Stimulated activated CD8-positive, alpha-beta memory T cell treated with anti-CD3 and anti-CD28 coated beads, Interleukin-7, amount 100 ng/mL, for 48 hours (primary cell): ENCODE measurements at places on chromosomes 11 and 22.

DNA sequence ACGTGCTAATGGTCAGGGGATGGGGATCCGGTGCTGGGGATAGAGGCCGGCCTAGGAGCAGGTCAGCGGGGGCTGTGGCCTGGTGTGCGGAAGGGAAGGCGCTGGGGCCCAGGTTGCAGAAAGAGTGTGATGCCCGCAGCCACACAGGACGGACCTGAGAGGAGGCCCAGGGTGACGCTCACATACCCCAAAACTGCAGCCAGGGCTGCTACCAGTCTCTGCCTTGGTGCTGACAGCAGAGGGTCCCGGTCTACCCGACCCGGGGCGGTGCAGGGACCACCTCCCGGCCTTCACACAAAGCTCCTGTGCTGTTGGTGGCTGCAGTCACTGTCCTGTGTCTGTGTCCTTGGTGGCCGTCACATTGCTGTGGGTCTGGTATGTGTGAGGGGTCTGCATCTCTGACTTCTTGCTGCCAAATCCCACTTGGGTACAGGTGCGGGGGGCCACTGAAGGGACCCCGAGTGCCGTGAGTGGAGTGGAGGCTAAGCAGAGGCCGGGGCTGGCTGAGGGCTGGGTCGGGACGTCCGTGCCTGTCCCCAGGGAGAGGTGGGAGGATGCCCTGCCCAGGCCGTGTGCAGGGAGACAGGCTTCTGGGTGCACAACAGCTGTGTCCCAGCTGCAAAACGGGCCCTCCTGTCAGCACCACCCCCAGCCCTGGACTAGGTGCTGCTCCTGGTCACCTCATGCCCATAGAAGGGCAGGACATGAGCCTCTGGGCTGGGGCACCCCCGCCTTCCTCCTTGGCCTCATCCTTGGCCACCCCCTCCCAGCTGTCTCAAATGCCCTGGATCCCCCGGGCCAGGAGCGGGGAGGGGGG lies 1.5 kb downstream of the LSP1 start:
- no peak for DNase-seq

DNA sequence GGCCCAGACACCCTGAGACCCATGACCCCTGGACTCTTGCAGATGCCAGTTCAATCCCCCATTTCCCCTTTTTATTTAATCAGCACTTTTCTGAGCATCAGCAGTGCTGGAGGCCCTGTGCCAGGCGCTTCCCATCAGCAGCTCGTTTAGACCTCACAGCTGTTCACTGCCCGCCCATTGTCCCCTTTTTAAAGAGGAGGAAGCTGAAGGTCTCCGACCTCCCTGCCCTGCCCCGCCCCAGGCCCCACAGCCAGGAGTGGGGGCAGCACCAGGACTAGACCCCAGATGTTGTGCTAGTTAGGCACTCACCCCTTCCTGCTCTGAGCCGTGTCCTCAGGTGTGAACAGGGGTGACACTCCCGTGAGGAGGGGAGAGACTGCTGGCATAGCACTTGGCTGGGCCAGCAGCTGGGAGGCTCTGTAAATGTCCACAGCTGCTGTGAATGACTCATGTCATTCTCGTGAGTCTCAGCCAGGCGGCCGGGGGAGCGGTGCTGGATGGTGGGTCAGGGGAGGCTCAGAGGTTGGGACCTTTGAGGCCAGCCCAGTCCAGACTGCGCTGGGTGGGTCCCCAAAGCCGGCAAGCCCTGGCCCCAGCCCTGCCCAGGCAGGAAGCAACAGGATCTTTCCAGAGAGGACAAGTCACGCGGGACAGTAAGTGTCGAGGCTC lies 19.9 kb downstream of the EMID1 start:
- no peak for DNase-seq

DNA sequence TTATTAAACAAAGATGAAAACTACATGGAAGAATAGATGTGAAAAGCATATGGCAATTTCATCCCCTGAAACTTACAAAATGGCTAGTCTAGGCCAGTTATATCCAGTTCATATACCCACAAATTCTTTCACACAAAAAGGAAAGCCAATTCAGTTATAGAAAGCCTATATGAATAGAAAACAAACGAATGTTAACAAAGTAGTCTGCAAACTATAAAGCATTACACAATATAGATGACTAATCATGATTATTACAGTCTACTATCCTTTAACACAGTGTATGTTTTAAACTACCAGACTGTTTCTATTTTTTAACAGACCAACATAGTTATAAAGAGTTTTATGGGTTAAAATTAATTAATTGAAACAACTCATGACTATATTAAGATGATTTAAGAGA lies 12.1 kb downstream of the DCUN1D5 start:
- DNase-seq: no peak

DNA sequence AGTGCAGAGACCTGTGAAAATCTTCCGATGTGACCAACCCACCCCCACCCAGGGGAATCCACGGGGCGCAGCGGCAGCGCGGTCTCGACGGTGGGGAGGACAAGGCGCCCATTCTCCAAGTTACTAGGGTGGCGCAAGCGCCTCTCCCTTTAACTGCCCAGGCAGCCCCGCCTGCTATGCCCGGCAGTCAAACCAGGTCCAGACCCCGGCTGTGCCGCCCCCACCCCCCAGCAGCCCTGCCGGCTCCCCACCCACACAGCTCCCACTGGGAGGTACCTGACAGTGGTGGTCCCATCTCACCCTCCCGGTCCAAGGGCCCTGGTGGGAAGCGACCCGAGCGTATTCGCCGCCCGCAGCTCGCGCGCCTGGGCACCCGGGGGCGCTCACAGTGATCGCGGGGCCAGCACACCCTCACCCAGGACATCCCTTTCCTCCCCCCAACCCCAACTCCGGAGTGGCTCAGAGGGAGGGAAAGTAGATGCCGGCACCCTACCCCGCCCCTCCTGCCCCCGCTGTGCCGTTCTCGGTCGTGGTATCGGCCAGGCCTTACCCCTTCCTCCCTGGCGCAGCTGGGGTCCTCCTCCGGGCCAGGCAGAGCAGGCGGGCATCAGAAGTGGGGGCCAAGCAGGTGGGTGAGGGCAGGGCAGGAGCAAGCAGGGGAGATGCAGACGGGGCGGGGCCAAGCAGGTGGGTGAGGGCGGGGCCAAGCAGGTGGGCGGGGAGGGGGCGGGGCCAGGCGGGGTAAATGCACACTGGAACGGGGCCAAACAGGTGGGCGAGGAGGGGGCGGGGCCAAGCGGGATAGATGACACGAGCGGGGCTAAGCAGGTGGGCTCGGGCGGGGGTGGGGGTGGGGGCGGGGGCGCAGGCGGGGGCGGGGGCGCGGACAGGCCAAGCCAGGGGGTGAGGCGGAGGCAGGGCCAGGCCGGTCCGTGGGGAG lies at the start of gene TRPM5:
TRPM5 (minus strand) TSS at position 634 of the 940 bp plus-strand sequence. CDS start 21,478 bp downstream, outside the sequence.
- DNase-seq: no peak

- DNase-seq: no peak
These were observed 86.0 kb upstream of the CADM1 start for GRCh38 chr11:115590254-115590653.

DNA sequence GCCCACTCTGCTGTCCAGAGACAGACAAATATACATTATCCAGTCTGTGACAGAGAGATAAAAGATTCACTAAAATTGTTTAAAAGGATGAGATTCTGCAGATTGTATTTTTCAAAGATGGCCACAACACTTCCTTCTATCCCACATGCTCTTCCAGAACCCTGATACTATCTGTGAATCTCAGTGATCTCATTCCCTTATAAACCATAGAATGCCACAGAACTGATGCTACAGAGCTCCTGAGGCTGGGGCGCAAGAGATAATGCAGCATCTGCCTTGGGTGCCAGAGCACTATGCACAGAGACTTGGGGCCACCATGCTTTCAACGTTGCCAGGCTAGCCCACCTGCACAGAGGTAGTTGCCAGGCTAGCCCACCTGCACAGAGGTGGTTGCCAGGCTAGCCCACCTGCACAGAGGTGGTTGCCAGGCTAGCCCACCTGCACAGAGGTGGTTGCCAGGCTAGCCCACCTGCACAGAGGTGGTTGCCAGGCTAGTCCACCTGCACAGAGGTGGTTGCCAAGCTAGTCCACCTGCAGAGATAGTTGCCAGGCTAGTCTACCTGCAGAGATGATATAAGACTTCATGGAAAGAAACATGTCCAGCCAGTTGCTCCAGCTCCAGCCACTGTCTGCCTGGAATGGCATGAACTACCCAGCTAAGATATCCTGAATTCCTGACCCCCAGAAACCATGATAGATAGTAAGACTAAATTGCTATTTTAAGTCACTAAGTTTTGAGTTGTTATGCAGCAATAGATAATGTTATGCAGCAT lies 17.6 kb upstream of the SEPTIN5 start:
- no peak for DNase-seq

DNA sequence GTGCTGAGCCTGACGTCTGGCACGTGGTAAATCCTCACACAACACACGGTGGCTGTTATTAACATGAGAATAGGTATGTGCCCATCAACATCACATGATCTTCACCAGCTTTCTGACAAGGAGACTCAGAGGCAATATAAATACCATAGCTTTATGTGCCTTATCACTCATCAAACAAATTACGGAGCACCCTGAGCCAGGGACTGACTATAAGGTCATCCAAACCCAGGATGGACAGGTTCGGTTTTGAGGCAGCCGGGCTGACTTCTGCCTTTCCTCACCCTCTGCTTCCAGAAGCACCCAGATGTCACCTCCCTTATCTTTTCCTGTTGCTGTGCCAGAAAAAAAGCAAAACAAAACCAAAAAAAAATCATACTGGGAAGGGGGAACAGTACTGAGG lies 5.7 kb upstream of the PLAAT3 start:
- no peak for DNase-seq

GRCh38 chr11:132258875-132259274 lies 888.5 kb downstream of the NTM start:
- DNase-seq: no peak

DNA sequence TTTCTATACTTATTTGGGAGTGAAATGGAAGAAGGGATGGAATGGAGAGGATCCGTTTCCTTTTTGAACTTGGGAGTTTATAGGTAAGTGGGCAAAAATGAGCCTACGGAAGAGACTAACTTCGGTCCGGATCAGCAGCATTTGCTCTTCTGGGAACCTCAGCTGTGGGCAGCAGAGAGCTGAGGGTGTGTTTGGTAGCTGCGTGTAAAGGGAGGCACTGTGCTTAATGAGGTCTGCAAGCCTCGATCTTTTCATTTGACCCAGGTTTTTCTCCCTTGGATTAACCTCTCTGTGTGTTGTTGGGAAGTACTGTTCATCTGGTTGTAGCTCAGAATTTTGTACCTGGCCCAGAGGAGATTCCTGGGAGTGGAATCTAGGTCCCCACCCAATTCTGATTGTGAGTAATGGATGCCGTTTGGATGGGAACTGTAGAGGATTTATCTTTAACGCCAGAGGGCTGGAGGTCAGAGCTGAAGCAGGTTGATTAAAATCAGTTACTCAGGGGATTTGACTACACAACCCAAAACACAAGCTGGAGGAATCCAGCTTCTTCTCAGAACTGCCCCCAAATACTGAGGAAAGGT lies 201.6 kb upstream of the SORL1-AS1 start:
- DNase-seq: no peak

- DNase-seq: no peak
These were observed 616 bp downstream of the GGT5 start for GRCh38 chr22:24244144-24244787.

- DNase-seq: no peak
These were observed 10.2 kb downstream of the GNB1L start for GRCh38 chr22:19844377-19845053.

GRCh38 chr11:40722179-40722795 lies 737.2 kb downstream of the LRRC4C start:
- no peak for DNase-seq

GRCh38 chr22:29266564-29267461 lies 968 bp downstream of the RHBDD3 start:
- DNase-seq: no peak

- DNase-seq: no peak
These were observed 155.1 kb upstream of the SOX6 start for GRCh38 chr11:16511116-16512114.

DNA sequence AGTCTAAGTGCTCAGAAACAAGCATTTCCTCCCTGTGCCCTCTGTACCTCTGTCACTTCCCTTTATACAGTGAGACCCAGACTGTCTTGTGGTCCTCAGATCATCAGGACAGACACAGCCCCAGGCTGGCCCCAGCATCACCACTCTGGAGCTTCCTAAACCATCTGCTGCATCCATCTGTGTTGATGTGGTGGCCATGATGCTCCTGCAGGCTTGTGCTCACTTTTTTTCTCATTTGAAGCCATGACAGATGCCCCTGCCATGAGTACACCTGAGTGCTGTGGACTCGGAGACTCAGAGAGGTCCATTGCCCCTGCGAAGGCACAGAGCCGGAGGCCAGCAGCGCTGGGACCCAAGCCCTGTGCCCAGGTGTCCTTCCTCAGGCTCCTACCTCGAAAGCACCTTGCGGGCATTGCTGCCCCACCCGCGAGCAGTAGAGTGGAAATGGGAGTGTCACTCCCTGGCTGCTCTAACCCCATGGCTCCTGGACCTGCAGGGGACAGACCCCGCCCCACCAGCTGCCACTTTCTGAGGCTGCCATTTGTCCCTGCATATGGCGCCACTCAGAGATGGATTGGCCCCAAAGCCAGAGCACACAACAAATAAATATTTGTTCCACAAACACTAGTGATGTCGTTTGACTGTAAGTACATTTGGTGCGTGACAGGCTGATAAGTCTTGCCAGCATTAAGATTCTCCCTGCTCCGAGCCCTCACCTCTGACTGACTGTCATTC lies 593.5 kb downstream of the TBC1D22A start:
- no peak for DNase-seq

- peak; percentile 31 for DNase-seq
These were observed 28.6 kb upstream of the OR10G7 start for GRCh38 chr11:124069429-124070401.

DNA sequence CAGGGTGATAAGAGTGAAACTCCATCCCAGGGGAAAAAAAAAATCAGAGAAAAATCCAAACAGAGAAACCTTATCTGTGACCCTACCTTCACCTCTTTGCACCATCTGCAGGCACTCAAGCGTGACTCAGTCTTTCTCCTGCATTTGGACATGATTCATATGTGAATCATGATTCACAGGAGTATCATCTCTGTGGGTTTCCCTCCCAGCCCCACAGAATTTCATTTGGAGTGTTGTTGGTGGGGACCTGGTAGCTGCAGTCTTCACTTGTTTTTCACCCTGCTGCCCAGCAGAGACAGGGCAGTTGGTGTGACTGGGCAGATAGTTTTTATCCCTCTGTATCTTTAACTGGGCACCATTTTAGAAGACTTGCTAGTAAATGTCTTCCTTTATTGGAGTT lies 75.7 kb downstream of the DEPDC5 start:
- DNase-seq: peak; percentile 65

- DNase-seq: peak; percentile 60
These were observed 62.1 kb downstream of the THAP12 start for GRCh38 chr11:76318744-76319384.

GRCh38 chr11:12179019-12179418 lies 68.6 kb downstream of the MICAL2 start:
- no peak for DNase-seq

GRCh38 chr11:134367781-134368180 lies 36.0 kb downstream of the GLB1L2 start:
- DNase-seq: no peak

GRCh38 chr22:40580631-40581030 lies 55.9 kb downstream of the MRTFA start:
- no peak for DNase-seq
